Effector memory CD4-positive, alpha-beta T cell (primary cell): ENCODE measurements at places on chromosomes 1 and 21.

DNA sequence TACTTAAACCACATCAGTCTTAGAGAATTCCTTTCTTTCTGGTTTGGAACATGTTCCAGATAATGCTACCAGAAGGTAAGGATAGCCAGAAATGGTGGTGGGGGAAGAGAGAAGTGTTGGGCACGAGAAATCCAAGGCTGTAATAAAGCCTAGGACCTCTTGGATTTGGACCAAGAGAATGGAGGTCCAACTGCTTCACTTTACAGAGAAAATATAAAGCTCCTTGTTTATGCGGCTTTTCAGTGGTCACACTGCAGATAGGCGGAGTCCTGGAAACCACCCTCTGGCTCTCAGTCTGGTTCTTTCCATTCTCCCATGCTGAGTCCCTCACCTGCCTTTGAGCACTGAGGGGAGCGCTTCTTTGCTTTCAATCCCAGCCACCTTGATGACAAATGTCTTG, 87.8 kb downstream of the ADCY10 start:
- no peak for DNase-seq

DNA sequence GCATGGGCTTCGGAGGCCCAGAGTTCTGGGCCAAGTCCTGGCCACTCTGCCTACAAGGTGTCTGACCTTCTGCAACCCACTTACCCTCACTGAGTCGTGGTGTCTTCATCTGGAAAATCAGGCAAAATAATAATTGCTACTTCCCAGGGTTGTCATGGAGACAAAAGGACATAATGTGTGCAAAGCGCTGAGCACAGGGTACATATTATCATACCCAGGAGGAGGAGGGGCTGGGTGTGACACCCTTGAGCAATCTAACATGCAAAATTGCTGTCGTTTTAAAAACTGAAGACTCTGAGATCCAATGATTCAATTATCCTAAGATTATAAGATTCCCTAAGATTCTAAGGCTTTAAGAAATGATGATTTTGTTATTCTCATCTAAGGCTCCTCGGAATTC, 459.5 kb downstream of the PTPRU start:
- DNase-seq, result no peak

DNA sequence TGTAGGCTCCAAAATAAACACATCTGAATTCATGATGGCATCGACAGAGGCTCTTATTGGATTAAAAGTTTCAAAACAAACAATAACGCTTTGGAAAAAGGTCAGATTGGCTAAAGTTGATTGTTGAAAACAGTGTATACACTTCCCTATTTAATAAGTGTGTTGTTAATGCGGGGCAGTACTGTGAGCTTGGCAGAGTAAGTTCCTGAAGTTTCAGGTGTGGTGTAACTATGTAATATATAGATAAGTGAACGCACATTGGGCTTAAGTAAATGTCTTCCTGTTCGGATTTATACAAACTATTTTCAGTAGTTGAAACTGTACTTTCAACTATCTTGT, 810 bp downstream of the ZBTB37 start:
- DNase-seq, result no peak

GRCh38 chr1:119219711-119220110, 79.3 kb upstream of the WARS2 start:
- DNase-seq, result no peak

- DNase-seq, result no peak
Measured at GRCh38 chr21:32020564-32020963, 147.7 kb downstream of the HUNK start.

DNA sequence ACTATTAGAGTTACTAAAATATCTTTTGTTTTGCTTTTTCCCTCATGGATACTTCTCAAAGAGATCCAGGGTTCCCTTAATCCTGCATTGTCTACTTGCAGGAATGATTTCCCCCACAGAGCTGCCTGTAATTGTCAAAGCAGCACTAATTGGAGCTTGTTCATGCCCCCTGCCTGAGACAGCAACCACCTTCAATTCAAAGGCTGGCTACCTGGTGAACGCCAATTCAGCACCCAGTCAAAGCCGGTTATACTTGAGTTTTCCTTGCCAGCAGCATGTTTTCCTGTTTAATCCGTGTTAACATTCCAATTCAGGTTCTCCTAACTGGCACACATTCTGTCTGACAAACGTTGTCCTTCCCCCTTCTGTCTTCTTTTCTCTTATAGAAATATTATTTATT, 382.9 kb downstream of the NTNG1 start:
- no peak for DNase-seq

DNA sequence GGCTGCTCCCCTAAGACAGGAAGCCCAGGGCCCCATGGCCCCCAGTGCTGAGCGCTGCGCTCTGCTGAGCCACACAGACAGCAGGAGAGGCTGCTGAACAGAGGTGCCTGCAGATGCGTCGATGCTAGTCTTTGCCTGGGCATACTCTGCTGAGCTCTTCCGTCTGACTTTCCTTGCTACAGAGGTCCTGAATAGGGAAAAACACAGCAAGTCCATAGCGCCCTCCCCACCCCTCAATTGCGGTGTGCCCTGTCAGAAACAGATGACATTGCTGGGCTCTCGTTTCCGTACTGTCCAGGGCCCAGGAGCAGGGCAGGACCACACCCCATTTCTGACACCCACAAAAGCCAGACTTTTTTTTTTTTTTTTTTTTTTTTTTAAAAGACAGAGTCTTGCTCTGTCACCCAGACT, 252.5 kb downstream of the SDCCAG8 start:
- no peak for DNase-seq

- DNase-seq, result no peak
Measured at GRCh38 chr1:227912866-227913265, 34.9 kb downstream of the WNT9A start.

- DNase-seq, result no peak
Measured at GRCh38 chr1:62373221-62373620, 54.0 kb upstream of the KANK4 start.

GRCh38 chr1:22849770-22850169, 122.9 kb downstream of the LACTBL1 start:
- no peak for DNase-seq

DNA sequence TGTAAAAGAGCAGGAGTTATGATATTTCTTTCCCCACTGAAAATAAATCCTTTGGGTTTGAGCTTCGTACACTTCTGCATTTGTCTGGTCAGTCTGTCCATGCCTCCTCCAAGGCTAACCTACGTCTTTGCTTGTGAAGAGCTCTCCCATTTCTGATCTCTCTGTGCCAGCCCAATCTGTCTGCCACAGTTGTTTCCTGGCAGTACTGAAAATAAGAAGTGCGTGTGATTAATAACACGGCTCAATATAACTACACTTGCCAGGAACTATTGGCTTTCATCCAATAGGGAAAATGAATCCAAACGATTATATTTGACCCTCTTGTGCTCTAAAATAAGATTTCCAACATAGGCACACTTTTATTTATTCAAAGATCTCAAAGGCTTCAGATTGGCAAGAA, 19.2 kb upstream of the COL24A1 start:
- no peak for DNase-seq

DNA sequence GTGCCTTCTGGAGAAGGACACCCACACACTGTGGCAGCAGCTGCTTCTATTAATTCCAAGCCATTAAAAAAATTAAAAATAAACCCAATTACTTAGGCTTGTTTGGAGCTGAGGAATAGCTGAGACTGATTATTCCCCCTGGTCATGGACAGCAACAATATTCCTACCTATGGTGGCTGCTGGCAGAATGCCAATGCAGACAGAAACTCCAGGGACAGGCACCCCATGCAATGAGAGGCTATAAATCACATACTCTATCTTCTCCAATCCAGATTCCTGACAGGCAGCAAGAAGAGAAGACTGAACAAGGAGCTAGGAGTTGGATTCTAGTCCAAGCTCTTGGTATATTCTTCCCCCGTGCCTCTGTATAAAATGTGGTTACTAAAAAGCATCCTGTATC, 275.4 kb upstream of the BEND5 start:
- DNase-seq, result no peak

- DNase-seq, result no peak
Measured at GRCh38 chr1:14511166-14511680, 87.3 kb upstream of the KAZN start.

DNA sequence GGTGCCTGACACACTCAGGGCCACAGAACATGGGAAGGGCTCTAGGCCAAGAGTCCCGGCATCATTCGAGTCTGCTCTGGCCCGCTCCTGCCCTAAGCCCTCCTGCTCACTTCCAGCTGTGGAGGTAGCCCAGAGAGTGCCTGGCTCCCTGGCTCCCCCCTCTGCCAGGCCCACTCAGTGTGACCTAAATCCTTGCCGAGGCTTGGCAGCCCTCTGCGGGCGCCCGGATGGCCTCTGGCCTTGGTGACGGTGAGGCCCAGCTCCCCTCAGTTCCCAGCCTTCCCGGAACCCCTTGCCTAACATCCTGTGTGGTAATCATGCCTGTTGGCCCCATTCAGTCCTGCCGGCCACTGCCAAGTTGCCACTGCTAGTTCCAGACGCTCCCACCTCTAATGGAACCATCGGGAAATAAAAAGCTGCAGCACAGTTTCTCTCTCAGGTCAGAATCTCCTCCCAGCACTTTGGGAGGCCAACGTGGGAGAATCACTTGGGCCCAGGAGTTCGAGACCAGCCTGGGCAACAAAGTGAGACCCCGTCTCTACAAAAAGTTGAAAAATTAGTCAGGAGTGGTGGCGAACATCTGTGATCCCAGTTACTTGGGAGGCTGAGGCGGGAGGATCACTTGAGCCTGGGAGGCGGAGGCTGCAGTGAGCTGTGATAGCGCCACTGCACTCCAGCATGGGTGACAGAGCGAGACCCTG, 1.2 kb upstream of the H6PD start:
- DNase-seq, result no peak

GRCh38 chr21:21730512-21730911, 732.3 kb downstream of the NCAM2 start:
- DNase-seq, result no peak

GRCh38 chr1:172108161-172108893, 267.0 kb downstream of the DNM3 start:
- no peak for DNase-seq

DNA sequence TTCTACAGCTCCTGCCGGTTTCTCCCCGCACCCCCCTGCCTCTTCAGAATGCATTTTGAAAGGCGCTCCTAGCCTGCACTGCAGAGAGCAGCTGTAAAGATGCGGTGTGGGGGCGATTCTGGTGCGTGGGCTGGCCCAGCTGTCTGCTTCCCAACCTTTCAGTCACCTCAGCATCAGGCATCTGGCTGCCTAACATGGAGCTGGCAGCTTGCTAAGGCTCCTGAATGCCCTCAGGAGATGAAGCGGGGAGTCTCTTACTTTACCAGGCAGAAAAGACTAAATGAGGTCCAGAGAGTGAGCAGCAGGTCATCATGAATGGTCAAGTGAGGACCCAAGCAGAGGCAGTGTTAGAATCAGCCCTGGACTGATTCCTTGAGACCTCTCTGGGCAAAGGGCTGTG, 8.7 kb downstream of the IER5 start:
- DNase-seq, result no peak
